ENCODE measurements at places on chromosomes 7 and 10. TPM values are rescaled to one million over a fixed set of nuclear protein-coding genes. Genes with fewer than 3 reads are reported as not detected.

Gene SPDYE9
- total RNA-seq = not detected

Gene CCDC172
- not detected for total RNA-seq

Gene FAM171A1
- 35.1 TPM for total RNA-seq

Gene CNTNAP2
- 228 TPM for total RNA-seq

Gene TEX36
- not detected for total RNA-seq

Gene NYAP1
- 38.8 TPM for total RNA-seq

Gene CASTOR2
- 55.8 TPM for total RNA-seq

Gene FAM237B
- 0.23 TPM for total RNA-seq

Gene TMEM139
- total RNA-seq = 0.46 TPM

Gene ZNF789
- total RNA-seq = 26.5 TPM

Gene ZNF107
- 15.2 TPM for total RNA-seq

Gene SFTPA1
- not detected for total RNA-seq

Gene CRHR2
- total RNA-seq = 1.6 TPM

Gene ARL5B
- 72.4 TPM for total RNA-seq

Gene HABP2
- total RNA-seq = 0.23 TPM

Gene ARHGEF35
- 1.4 TPM for total RNA-seq

Gene CPED1
- total RNA-seq = 4.4 TPM

Gene SEMA3A
- total RNA-seq = 16.4 TPM

Gene FGFR2
- total RNA-seq = 28.4 TPM

Gene ACTR1A
- total RNA-seq = 183 TPM

Gene MTERF1
- total RNA-seq = 19.4 TPM

Gene SPOCK2
- 207 TPM for total RNA-seq

Gene HTR5A
- total RNA-seq = 2.5 TPM

Gene HPSE2
- total RNA-seq = 0.23 TPM

Gene CRYGN
- total RNA-seq = not detected

Gene LEP
- total RNA-seq = not detected

Gene GJD4
- 0.23 TPM for total RNA-seq

Gene SYNPO2L
- total RNA-seq = not detected

Gene MYOF
- 5.5 TPM for total RNA-seq

Gene METTL27
- total RNA-seq = 0.46 TPM

Gene MMP21
- total RNA-seq = 0.46 TPM

Gene SEMA3C
- 74.7 TPM for total RNA-seq

Gene ZMIZ1
- total RNA-seq = 43.8 TPM

Gene CALHM1
- 0.23 TPM for total RNA-seq

Gene GOLGA7B
- total RNA-seq = 16.6 TPM

Gene TET1
- 33.7 TPM for total RNA-seq

Gene SCD
- 229 TPM for total RNA-seq

Gene PPP1R3C
- total RNA-seq = 47.3 TPM

Gene SPDYE16
- total RNA-seq = 0.23 TPM

Gene DEPP1
- total RNA-seq = 6.2 TPM

Gene ST7
- 50.5 TPM for total RNA-seq

Gene FZD8
- 12.2 TPM for total RNA-seq

Gene TLX1
- total RNA-seq = not detected

Gene WBP1L
- 36.7 TPM for total RNA-seq

Gene LRRC18
- 0.23 TPM for total RNA-seq

Gene C10orf105
- total RNA-seq = 2.1 TPM

Gene CHN2
- 43.6 TPM for total RNA-seq

Gene CD36
- 55.6 TPM for total RNA-seq

Gene PKD2L1
- total RNA-seq = 0.46 TPM

Gene BICC1
- 5.8 TPM for total RNA-seq

Measured in diencephalon (tissue), 1 donor.